CD14-positive monocyte (primary cell): ENCODE measurements at places on chromosomes 12 and 14.

- no peak for DNase-seq
Observed at GRCh38 chr14:103112400-103113243, 10.6 kb upstream of the TNFAIP2 start.

GRCh38 chr12:3604748-3605586 is 114.0 kb downstream of the PRMT8 start:
- no peak for DNase-seq

DNA sequence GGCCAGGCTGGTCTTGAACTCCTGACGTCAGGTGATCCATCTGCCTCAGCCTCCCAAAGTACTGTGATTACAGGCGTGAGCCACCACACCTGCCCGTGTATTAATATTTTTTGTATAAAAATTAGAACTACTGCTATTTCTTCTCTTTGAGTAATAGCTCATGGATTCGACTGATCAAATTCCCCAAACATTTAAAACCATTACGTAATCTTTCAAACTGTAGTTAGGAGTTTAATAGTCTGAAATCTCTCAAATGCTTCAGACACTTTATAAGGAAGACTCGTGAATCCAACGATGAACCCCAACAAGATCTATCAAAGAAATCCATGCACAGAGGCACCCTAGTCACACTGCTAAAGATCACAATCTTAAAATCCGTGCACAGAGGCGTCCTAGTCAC is 16.1 kb downstream of the TECPR2 start:
- DNase-seq: no peak

GRCh38 chr14:68977180-68977717 is 1.9 kb downstream of the ACTN1 start:
- DNase-seq: no peak

DNA sequence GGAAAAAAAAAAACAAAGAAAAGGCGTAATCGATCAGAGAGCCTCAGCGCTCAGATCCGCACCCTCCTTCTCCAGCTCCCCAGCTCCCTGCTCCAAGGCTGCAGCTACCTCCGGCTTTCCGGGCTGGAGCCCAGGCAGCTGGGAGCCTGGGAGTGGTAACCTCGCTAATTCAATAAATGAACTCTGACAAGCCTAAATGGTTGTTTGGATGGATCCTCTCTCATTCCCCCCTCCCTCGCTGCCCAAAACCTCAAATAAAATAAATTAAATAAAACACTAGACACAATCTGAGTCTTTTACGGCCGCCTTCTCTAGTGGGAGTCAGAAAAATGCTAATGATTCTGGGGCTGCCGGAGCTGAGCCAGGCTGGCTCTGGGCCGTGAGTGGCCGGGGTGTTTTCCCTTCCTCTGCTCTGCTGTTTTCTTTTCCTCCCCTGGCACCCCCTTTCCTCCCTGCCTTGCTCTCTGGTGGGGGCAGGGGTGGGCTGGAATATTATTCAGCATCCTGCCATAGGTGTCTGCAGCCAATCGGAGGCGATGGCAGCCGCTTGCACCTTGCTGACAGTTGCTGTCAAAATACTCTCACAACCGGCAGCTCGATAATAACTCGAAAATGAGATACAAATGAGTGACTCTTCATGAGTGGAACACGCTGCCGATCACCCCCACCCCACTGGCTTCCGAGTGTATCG is 76.1 kb downstream of the RBM19 start:
- DNase-seq: no peak

DNA sequence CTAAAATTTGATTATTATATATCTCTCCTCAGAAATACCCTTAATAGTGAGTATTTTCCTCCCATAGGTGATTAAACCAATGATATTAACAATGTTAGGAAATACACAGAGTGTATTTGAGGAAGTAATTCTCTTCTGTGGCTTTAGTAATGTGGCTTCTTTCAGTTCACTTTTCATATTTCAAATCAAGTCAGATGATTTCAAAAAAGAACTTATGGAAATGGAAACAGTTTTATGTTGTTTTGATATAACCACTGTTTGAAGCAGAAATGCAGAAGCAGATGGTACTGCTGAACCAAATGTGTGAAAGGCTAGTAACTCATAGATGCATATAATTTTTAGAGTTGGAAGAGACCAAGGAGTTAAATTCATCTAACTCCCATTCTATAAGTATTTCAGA is 1.9 kb upstream of the GPR33 start:
- peak; percentile 36 for DNase-seq

DNA sequence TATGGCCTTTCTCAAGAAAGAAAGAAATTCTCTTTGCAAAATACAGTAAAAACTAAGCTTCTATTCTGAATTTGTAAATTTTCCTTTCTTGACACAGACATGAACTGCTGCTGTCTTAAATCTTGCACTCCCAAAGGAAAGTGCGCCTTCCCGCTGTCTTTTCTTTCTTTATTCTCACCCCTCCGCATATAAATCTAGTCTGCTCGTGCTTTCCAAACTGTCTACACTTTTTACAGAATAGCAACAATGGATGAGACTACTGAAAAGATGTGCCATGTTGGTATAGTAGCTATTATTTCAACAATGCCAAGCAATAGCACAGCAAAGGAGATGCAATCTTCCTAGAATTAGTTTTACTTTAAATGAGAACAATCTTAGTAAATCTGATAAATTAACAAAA is 328.8 kb upstream of the PDE3A start:
- DNase-seq: no peak

DNA sequence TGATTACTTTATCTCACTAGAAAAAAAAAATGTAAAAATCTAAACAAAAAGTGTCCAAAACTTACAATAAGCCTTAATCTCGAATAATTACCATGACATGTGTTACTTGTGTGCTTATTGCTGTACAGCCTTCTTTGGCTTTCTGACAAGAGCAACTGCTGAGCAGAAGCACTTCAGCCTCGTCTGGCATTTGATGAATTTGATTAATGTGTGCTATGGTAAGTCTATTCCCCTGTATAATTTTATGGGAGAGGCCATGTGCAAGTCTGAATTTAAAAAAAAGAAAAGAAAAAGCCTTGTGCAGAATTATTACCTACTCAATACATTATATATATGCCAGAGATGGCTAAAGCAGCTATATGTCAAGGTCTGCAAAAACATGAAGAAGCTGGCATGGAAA is 113.9 kb downstream of the AEBP2 start:
- no peak for DNase-seq

- DNase-seq: peak; percentile 53
Observed at GRCh38 chr12:100608776-100609175, 35.3 kb downstream of the GAS2L3 start.

DNA sequence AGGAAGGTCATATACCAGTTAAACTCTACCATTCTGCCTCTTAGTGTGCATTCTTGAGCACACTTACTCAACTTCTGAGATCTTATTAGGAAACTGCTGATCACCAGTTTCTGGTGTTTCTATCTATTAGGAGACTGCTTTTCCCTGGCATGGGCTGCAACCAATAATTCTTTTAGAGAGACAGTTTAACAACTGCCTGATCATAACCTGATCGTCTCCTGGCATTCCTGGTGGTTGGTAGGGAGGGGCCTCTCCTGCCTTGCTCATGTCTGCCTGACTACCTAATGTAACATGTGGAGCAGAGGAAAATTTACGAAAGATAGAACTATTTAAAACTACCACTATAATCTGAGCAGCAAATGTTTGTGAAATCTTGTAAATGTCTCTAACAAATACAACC is 75.3 kb upstream of the MGAT4C start:
- no peak for DNase-seq

DNA sequence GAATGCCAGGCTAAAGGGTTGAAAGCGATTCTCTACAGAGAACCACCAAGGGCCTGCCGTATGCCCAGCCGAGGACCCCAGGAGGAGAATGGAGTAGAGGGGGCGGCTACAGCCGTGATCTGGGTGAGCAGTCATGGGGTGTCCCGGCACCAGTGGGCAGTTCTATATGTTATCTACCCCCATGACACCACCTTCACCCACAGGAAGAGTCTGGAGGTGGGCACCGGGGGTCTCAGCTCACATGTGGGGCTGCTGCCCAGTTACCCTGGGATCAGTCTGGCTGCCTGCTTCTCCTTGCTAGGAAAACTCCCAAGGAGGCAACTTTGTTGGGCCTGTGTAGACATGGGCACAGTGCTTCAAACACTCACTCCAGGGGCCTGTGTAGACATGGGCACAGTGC is 99.4 kb downstream of the LGMN start:
- no peak for DNase-seq

- no peak for DNase-seq
Observed at GRCh38 chr14:94612580-94613554, 676 bp downstream of the SERPINA3 start.

- no peak for DNase-seq
Observed at GRCh38 chr12:41558671-41559070, 370.6 kb downstream of the PDZRN4 start.

DNA sequence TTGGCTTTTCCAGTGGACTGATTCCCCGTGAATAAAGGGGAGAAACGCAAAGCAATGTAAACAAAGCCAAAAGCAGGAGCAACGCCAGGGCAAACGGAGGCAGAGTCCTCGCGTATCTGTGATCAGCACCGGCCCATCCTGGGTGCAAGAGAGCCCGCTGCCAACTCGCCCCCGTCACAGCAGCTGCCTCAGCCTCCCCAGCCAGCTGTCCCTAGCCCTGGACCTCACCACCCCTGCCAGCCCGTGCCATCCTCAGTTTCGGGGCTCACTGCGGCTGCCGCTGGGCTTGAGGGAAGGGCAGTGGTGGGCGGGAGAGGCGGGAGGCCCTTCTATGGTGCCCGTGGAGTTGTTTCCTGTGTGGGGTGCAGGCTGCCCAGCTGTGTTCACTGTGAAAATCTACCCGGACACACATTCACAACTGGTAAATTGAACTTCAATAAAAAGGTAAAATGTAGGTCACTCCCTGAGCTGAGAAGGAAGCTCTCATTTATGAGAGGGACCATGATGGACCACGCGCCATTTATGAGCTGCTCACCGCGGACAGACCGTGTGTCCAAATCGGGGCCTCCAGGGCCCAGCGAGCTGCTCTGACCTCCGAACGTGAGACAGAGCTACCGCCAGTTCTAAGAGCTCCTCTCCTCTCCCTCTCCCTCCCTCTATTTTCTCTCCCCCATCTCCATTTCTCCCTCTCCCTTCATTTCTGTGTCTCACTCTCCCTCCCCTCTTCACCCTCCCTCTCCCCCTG is 330.5 kb upstream of the SFSWAP start:
- DNase-seq: no peak

DNA sequence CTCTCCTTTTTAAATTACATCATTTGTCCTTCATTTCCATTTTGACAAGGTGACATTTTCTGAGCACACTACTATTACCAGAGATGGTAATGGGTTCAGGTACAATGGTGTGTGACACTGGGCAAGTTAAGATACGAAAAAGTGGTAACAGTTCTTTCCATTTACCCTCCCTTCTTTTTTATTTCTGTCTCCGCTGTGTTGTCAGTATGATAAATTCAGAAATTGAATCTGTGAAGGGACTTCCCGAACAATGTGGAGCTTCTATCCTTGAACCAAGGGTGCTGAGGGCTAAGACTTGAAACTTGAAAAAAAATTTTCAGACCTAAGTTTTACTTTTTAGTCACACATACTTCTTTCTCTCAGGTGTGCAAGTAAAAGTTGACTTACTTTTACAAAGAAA is 103.7 kb downstream of the ERC1 start:
- no peak for DNase-seq

GRCh38 chr12:67173258-67173657 is 95.9 kb upstream of the CAND1 start:
- no peak for DNase-seq

DNA sequence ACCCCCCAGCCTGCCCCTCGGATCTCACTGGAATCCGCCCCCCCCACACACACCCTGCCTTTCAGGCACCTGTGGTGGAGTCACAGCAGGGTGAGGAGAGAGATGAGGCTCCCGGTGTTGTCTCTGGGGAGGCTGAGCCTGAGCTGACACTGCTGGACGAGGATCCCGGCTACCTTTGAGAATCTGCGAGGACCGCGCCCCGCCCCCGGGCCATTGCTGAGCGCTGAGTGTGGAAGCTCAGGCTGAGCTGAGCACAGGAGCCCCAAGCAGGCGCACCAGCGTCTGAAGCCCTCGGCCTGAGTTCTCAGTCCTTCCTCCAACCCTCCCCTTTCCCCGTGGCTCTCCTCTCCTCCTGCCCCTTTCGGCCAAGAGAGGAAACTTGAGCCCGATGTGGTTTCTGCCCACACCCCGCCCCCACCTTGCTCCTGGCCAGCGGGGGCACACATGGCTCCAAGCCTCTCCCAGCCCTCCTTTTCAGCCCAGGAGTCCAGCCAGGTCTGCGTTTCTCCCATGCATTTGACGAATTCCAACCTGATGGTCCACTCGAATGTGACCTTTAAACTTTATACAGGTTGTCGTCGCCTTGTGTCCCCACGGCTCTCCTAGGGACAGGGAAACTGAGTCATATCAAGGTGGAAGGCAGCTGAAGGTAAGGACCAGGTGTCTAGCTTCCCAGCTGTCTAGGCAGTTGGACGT is at the start of gene NFE2:
NFE2 (minus strand) TSS at position 284 of the 696 bp plus-strand sequence. CDS start 5,767 bp downstream, outside the sequence.
- peak; percentile 66 for DNase-seq

DNA sequence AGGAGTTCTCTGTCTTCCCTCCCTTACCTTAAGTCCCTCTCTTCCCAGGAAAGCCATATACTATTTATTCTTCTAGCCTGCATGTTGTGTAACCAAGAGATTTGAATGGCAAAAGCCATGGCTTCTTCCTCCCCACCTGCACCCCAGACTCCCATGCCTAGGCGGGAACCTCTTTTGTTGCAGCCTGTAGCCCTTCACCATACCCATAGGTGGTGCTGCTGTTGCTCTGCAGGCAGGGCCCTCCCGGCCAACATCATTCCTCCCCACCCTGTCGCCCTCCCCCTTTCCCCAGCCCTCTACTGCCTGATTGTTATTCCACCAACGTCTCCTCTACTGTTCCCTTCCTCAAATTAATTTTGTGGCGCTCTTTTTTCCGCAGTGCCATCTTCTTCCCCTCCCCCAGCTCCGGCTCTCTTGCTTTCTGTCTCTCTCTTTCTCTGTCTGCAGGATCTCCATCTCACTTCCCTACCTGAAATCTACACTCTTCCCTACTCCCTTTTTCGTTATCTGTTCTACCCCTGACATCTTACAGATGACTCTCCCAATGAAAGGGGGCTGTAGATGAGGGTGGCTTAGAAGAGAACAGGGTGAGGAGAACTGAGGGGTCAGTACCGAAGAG is 13.8 kb downstream of the NGDN start:
- DNase-seq: no peak

- DNase-seq: no peak
Observed at GRCh38 chr14:25006961-25007795, 42.8 kb downstream of the STXBP6 start.

DNA sequence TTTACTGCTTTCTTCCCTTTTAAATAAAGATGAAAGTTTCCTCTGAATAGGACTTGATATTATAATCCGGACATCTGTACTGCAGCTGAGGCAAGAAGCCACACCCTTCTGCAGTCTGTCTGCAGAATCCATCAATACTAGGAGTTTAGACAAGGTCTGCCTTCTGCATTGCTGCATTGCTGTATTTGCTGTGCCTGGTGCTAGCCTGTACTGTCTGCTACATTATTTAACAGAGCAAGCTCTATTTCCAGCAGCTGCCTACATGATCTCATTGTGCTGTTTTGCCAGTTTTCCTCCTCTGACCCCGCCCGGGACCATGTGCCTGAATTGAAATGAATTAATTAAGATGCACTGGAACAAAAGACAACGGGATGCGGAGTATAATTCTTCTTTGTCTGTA is 1.7 kb downstream of the TUBA1A start:
- DNase-seq: no peak
